ENCODE measurements at places on chromosomes 13 and 19.

DNA sequence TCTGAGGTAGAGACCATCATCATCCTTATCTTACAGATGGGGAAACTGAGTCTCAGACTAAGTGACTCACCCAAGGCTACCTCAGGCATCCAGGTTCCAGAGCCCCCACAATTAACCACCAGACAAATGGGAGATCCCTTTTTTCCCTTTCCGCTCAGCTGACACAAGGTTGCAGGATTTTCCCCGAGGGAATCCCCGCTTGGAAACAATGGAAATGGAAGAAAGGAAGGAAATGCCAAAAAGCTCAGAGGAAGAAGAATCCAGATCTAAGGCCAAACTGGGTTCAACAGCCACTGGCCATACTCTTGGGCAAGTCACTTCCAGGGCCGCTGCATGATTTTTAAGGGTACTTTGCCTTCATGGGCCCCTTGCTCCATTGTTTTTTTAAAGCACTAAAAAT lies 1.6 kb downstream of the ZNF71 start:
- DNase-seq: no peak

- no peak for DNase-seq
Measured at GRCh38 chr13:48633700-48634099, 20.0 kb upstream of the CYSLTR2 start.

- no peak for DNase-seq
Measured at GRCh38 chr13:77536358-77536757, 852 bp downstream of the SCEL start.

DNA sequence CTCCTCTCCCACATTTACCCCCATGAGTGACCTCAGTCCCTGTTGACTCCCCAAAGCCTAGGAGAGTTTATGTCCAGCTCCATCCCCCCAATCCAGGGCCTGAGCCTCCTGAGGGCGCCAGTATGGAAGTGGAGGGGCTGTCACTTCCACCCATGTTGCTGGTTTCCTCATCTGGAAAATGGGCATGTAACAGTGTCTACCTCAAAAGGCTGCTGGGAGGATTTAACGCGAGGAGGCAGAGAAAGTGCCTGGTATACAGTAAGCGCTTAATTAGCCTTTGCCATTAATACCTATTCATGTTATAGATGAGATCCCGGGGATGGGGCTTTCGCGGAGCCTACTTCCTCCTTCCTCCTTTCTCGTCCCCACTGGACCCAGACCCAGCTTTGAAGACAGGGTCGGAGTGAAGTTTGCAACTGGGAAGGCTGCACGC lies 476 bp downstream of the TYK2 start:
- DNase-seq: no peak

DNA sequence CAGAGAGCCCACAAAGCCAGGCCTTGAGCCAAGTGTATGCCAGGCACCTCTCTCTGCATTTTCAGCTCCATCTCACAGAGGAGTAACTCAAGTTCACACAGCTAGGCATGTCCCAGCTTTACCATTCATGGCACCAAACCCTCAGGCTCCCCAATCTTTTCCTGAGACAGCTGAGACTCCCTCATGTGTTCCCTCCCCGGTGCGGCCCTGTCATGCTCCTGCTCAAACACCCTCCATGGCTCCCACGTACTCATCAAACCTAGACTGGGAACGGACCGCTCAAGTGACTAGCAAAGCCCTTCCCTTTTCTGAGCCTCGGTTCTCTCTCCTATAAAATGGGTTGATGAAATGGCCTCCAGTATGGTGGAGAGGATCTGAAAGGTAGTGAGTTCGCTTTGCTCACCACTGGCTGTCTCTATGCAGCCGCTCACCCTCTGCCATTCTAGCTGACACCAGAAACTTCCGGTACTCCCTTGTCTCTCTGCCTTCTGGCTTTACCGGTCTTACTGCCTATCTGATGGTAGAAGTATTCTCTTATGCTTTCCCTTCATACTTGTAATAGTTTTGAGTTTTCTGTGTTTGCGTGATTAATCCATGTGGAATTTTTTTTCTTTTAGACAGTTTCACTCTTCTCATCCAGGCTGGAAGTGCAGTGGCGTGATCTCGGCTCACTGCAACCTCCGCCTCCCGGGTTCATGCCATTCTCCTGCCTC lies 7.8 kb upstream of the SLC44A2 start:
- DNase-seq: no peak

DNA sequence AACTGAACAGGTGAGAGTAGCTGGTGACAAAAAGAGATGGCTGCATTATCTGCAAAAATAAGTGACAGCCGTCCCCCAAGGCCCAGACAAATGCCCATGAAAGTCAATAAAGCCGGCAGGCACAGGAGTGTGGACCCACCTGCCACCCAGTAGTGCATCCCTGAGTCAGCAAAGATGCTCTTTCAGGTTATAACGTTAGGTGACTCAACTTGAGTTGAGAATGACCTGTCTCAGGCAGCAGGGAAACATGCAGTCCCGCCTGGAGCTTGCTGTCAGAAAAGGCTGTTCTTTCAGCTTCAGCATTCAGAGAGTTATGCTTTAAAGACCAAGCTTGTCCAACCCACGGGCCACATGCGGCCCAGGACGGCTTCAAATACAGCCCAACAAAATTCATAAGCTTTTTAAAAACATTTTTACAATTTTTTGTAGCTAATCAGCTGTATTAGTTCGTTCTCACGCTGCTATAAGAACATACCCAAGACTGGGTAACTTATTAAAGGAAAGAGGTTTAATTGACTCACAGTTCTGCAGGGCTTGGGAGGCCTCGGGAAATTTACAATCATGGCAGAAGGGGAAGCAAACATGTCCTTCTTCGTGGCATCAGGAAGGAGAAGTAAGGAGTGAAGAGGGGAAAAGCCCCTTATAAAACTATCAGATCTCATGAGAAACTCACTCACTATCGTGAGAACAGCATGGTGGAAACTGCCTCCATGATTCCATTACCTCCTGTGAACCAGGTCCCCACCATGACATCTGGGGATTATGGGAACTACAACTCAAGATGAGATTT lies 110.4 kb downstream of the RAB20 start:
- no peak for DNase-seq

DNA sequence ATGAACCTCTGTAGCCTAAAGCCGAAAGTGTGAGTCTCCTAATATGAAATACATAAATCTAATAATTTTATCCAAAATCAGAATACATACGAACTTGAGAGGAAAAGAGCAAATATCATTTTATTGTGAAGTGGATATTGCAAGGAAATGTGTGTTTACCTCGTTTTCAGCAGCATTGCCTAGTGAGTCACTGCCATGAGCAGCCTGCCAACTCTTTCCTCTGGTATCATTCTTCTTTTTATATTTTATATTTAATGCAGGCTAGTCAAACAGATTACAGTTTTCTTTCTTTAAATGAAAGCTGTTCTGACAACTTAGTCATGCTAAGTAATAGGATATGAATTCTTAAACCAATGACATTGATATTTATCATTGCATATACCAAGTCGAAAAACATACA lies 44.2 kb downstream of the EDNRB start:
- no peak for DNase-seq
